ENCODE measurements at places on chromosomes 7 and 10.

DNA sequence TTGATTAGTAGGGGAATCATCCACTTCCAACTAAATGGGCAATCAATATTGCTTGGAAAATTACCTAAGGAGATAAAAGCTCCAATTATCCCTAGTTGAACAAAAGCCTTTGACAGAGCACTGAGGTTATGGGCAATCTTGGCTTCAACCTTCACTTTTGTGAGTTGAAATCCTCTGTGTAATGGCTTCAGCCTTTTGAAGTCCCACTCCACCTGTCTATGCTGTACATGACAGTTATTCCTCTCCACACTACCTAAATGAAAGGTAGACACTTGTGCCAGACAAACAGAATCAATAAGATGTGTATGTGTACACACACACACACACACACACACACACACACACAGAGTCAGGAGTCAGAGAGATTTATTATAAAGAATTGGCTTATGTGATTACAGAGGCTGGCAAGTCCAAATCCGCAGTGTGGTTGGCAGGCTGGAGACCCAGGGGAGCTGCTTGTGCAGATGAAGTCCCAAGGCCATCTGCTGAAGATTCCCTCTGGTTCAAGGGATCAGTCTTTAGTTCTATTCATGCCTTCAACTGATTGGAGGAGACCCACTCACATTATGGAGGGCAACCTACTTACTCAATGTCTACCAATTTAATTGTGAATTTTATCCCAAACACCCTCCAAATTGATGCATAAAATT is 164.8 kb upstream of the CDC14C start:
- DNase-seq, result peak; percentile 47

GRCh38 chr7:55526770-55527169 is 45.5 kb downstream of the VOPP1 start:
- peak; percentile 61 for DNase-seq

DNA sequence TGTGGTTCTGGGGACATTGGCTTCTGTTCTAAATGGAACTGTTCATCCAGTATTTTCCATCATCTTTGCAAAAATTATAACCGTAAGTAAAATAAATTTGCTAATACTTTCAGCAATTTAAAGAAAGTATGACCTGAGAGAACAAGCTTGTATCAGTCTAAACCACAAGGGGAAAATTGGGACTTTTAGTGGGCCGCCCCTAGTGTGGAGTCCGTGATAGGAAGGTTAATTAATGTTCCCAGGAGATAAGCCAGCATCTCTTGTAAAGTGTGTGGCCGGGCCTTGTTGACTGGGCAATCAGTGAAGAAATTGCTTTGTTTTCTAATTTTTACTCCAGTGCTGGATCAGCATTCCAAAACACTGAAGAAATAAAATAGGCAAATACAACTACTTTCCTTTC is 83.0 kb downstream of the ABCB5 start:
- no peak for DNase-seq

- peak; percentile 4 for DNase-seq
These were observed 74.6 kb downstream of the ORC5 start for GRCh38 chr7:104133238-104133637.

DNA sequence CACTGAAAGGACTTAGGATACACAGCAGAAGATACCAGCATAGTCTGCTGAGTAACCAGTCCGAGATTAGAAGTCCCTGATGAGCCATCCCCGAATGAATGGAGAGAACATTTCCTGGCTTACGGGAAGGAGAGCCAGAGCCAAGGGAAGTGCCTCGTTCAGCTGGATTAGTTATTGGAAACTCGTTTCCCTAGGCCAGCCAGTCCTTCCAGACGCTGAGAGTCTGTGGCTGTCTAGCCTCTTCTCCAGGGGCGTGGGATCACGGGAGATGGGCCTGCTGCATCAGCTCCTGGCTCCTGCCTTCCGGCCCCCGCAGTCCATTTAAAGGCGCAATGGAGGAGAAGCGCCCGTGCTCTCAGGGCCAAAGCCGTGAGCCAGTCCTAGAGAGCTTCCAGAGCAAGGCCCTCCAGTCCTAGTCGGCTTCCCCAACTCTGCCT is 712.8 kb downstream of the PARD3 start:
- no peak for DNase-seq

- DNase-seq, result no peak
These were observed 38.1 kb upstream of the CCDC6 start for GRCh38 chr10:59944339-59944935.

- DNase-seq, result no peak
These were observed 15.1 kb downstream of the ATP6V1F start for GRCh38 chr7:128877756-128878120.
